SW 1271 (cell line): ENCODE measurements at places on chromosomes 16 and 17.

DNA sequence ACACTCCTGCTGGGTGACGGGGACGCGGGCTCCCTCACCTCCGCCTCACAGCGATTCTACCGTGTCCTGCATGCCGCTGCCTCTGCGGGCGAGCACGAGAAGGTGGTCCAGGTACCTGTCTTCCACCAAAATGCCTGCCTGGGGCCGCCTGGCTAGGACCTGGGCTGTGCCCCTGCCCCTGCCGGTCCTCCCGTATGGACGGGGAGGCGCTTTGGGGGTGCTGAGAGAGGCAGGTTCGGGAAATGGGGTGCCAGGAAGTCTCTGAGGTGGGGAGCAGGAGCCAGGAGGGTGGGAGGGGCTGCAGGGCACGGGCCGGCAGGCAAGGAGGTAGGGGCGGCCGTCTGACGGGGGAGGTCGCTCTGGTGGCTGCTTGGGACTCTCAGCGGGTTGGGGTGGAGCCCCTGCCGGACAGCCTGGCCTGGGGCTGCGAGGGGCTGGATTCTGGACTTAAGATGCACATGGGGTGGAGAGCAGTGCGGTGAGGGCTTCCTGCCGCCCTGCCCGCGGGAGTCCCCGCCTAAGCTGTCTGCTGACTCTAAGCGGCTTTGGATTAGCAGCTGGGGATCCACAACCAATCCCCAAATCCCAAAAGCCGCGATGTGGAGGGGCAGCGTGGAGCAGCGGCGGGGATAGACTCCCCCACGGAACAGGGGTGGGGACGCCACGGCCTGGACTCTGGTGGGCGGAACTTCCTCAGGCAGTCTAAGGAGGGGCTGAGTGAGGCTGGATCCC is 5.8 kb downstream of the CHTF18 start:
- DNase-seq: no peak

DNA sequence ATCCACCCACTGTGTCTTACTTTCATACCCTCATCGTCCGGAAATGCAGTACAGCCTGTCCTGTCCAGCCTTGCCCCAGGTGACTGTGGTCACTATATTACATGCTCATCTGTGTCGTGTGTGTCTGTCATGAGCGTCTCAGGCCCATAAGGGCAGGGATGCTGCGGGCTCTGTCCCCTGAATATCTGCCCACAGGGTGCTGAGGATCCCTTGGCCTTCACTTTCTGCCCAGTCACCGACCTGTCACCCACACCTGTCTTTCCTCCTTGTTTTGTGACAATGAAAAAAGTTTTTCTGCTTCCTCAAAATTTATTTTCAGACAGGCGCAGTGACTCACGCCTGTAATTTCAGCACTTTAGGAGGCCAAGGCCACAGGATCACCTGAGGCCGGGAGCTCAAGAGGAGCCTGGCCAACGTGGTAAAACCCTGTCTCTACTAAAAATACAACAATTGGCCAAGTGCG is 1.4 kb upstream of the CTRB1 start:
- no peak for DNase-seq

DNA sequence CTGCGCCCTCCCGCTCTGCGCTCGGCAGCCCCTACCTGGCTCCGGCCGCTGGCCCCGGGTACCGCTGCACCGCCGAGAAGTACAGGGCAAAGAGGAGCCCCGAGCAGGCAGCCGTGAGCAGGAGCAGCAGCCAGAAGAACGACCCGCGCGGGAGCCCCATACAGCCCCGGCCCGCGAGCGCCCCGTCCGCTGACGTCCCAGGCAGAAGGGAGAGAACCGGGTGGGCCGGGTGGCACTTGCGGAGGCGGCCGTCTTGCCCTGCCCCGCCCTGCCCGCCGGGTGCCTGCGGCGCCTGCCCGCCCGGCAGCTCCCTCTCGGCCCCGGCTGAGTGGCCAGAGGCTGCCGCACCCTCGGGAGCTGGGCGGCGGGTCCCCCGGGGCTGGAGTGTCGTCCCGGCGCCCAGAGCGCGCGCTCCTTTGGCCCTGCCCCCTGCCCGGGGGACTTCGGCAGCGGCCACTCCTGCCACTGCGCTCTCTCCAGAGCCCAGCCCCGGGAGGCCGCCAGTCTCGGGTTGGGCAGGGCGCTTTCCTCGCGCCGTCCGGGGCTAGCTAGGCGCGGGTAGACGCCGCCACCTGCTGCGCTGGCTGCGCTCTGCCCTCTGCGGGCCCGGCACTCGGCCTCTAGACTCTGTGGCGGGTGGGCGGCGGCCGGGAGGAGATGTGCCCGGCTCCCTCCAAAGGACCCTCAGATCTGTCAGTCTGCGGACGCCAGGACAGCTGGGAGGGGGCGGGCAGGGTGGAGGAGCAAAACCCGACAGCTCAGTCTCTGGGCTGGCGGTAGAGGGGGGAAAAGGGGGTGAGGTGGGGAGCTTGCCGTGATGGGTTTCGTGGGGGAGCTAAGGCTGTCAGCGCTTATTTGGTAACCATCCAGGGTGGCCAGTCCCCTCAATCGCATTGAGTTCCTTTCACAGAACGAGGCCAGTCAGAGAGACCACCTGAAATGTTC is at the start of gene ST6GALNAC2:
TSS of gene ST6GALNAC2 (minus strand) at position 212 of the 945 bp plus-strand sequence. CDS start at position 160, 52 bp downstream.
- DNase-seq: no peak

- DNase-seq: no peak
Observed at GRCh38 chr17:58371300-58371950, 19.4 kb upstream of the SUPT4H1 start.

DNA sequence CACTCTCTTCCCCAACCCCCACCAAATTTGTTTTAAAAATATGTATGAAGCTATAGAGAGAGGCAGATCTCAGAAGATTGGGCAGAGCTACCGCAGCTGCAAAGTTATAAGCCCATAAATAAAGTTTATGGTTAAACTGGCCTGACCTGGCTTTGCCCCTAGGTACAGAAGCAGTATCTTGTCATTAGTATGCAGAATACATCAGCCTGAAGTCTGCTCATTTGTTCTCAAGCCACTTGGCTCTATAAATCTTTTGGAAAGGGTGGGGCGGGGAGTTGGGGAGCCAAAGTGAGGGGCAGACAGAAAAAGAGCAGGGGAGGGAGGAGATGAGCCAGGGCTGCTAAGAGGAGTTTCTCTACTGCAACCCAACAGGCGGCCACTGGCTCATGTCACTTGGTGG is 113.2 kb downstream of the SOX9 start:
- DNase-seq: no peak

- no peak for DNase-seq
Observed at GRCh38 chr16:68590201-68590994, 51.3 kb downstream of the ZFP90 start.

- DNase-seq: no peak
Observed at GRCh38 chr17:67830440-67830839, 5.1 kb downstream of the BPTF start.

GRCh38 chr16:55571191-55571897 is 4.9 kb downstream of the CAPNS2 start:
- no peak for DNase-seq

DNA sequence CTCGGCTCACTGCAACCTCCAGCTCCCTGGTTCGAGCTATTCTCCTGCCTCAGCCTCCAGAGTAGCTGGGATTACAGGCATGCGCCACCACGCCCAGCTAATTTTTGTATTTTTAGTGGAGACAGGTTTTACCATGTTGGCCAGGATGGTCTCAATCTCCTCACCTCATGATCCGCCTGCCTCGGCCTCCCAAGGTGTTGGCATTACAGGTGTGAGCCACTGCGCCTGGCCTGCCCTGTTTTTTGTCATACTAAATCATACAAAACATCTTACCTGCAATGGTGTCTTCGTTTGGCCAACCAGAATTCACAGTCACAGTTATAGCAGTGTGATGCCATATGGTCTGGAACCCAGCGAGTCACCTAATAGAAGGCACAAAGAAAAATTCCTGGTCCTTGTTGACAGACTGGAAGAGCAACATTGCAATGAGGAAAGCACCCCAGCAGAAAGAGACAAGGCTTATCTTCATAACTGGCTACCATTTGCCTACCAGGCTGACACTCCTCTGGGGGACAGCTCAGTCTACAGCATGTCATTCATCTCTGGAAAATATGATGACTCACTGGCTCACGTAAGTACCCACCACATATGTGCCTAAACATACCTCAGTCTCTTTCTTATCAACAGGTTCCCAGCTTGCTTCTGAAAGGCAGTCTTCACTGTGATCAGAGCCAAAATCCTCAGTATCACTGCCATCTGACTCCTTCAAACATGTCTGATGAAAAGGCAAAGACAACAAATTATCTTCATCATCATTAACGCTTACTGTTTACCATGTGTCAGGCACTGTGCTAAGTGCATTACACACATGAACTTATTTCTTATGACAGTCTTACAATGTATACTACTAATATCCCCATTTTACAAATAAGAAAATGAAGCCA is 4.3 kb upstream of the HSF5 start:
- DNase-seq: no peak

DNA sequence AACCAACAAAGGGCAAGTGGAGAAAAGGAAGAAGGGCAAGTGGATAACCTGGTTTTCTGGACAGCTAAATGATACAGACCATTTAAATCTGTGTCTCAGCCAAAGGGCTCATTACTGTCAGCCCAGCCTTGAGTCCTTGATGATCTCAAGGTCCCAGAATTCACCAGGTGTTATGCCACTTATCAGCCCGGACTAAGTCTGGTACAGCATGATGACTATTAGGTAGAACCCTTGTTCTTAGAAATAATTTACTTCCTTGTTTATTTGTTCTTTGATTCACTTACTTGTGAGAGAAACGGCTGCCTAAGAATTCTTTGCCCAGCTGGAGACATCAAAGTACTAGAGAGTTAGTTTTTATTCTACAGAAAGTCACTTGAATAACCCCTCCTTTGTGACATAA is 3.5 kb downstream of the PDILT start:
- no peak for DNase-seq
